LoVo (cell line): ENCODE measurements at places on chromosomes 6 and 20.

- DNase-seq: no peak
Measured at GRCh38 chr6:147322299-147323162, 118.3 kb downstream of the STXBP5 start.

DNA sequence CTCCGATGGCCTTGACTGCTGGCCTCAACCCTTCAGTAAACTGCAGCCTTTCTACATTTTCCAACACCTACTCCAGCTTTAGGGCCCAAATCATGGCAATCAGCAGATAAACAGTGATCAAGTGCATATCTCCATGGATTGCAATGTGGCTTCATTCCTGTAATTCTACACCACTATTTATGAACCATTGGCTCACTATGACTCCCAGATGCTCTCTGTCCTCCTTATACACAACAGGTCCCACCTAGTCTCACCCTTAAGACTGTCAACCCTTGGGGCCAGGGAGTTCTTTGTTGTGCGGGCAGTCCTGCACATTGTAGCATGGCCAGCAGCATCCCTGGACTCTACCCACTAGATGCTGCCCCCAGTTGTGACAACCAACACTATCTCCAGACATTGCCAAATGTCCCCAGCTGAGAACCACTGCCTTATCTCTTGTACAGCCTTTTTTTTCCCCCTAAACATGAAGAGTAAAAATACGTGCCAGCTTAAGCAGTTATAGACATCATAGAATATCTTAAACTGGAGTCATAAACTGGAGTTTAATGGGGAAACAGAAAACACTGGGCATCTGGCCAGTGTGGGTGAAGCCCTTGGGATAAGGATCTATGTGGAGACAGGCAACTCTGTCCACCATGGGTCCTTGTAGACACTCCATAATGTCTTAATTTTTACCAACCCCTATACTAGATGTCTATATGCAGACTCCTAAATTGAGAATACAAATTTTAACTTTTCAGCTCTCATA lies 21.1 kb downstream of the MRPL14 start:
- DNase-seq: no peak

- DNase-seq: no peak
Measured at GRCh38 chr6:90466154-90466940, 120.5 kb downstream of the MAP3K7 start.

- DNase-seq: no peak
Measured at GRCh38 chr6:154653853-154654252, 79.4 kb upstream of the SCAF8 start.

- DNase-seq: no peak
Measured at GRCh38 chr20:32382102-32382950, 24.2 kb downstream of the ASXL1 start.

- no peak for DNase-seq
Measured at GRCh38 chr6:118128755-118129154, 221.7 kb downstream of the SLC35F1 start.

DNA sequence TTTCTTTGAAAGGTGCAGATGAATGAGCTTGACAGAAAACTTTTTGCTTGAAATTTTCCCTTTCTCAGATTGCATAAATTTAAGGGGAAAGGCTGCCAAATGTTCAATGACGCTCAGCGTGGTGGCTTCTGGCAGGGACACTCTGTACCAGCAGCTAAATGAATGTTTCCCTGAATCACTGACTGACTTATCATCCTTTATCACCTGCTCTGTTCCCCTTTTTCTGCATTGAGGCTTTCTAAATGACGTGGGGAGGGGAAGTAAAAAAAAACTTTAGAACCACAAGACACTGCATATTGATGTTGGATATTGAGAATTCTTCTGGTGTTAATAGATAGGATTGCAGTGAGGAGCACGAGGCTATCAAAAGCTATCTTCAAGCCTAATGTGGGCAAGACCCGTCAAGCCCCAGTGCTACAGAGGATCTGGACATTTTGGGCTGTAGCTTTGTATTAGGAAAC lies 46.9 kb upstream of the ENPP5 start:
- DNase-seq: no peak

GRCh38 chr6:150936021-150936555 lies 70.6 kb downstream of the MTHFD1L start:
- no peak for DNase-seq

DNA sequence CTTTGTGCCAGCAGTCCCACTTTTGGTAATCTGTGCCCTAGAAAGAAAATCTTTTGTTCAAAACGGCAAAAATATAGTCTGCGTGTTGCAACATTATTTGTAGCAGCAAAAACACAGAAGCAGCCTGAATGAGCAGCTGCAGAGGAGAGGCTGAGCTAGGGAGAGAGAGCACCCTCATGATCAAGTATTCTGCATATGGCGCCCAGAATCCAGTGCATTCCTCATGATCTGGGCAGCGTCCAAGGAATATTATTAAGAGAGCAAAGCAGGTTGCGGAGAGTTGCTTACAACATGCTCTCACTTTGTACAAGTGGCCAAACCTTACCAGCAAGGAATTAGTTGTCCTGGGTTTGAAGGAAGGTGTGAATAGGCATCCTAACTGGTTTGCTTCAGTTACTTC lies 25.9 kb downstream of the KIZ start:
- no peak for DNase-seq

- no peak for DNase-seq
Measured at GRCh38 chr6:41022294-41022693, 16.7 kb downstream of the UNC5CL start.

GRCh38 chr6:29762781-29763214 lies 39.6 kb downstream of the HLA-F start:
- no peak for DNase-seq

DNA sequence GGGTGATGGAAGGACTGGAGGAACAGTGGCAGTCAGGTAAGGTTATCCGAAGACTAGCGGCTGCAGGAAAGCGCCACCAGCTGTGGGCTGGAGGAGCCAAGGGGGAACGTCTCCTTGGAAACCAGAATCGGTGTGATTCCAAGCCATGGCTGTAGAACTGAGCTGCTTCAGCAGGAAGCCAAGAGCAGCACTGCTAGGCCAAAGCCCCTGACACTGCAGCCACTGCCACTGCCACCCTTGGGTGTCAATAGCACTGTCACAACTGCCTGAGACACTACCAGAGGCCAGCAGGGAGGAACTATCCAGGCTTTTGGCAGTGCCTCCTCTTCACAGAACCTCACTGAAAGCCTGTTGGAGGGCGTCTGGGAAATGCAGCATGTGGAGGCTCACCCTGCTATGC lies 289.6 kb upstream of the SUPT3H start:
- DNase-seq: no peak

DNA sequence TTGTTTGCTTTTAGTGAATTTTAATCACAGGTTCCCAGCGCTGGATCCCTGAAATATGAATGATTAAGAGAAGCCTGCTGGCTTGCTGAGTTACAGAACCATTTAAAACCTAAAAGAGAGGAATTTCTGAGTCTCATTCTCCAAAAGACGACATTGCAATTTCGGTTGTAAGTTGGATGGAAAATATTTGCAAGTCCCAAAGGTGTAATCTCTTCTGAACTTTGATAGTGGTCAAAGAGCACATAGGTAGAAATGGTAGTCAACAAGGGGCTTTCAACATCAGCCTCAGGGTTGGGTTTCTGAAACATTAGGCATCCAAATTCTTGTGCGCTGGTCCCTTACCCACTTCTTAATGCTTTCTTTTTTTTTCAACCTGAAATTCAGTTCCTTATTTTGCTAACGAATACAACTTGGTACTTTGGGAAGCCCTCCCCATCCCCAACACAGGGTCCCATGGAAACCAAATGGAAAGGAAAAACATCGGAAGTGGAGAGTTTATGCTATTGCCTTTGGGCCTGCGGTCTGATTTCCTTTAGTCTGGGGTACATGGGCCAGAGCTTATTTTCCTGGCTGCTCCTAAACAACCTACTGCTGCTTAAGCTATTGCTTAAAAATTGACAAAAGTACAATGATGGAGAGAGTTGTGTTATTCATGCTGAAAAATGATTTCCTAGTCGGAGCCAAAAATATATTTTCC lies 117.0 kb upstream of the KCNK16 start:
- DNase-seq: no peak

DNA sequence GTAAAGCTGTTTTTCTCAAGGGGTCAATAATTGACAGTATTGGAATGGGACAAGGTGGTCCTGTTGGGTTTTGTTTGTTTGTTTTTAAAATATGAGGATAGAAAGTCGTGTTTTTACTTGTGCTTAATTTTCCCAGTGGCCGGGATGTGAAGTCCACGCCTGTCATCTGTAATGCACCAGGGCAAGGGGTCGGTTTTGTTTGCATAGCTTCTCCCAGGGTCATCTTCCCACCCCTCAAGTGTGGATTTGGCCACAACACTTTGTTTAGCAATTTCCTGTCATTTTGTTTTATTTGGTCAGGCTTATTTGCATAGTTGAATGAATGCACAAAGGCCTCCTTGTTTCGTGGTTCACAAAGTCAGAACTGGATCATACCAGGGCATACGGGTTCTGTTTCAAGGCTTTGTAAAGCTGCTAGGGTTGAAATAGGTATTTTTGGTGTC lies 29.8 kb downstream of the SYNJ2 start:
- DNase-seq: no peak

- no peak for DNase-seq
Measured at GRCh38 chr6:53244958-53245357, 96.3 kb upstream of the GCM1 start.

GRCh38 chr6:26272171-26272637 lies 92.8 kb upstream of the BTN3A2 start:
- DNase-seq: no peak

GRCh38 chr6:30238178-30238795 lies 25.1 kb upstream of the TRIM26 start:
- DNase-seq: no peak

DNA sequence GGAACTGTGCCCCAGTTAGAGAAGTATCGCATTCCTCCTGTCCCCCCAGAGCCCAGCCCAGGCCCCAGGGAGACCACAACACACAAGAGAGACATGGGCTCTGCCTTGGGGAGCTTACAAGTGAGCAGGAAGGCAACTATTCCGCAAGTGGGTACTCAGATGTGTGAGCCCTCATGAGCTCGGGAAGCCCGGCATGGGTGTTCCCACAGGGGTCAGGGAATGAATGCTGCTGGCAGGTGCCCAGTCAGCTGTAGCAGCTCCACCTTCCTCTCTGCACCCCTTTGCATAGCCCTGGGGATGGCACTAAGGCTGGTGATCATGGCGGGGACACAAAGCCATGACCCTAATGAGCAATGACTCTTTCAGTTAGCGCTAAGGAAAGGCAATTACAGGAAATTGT lies 194.1 kb downstream of the SYNDIG1 start:
- DNase-seq: no peak

GRCh38 chr20:20367575-20368417 lies at the start of gene INSM1:
TSS of gene INSM1 (plus strand) at chr20:20368104. CDS start at chr20:20368268, 164 bp downstream.
- DNase-seq: no peak

DNA sequence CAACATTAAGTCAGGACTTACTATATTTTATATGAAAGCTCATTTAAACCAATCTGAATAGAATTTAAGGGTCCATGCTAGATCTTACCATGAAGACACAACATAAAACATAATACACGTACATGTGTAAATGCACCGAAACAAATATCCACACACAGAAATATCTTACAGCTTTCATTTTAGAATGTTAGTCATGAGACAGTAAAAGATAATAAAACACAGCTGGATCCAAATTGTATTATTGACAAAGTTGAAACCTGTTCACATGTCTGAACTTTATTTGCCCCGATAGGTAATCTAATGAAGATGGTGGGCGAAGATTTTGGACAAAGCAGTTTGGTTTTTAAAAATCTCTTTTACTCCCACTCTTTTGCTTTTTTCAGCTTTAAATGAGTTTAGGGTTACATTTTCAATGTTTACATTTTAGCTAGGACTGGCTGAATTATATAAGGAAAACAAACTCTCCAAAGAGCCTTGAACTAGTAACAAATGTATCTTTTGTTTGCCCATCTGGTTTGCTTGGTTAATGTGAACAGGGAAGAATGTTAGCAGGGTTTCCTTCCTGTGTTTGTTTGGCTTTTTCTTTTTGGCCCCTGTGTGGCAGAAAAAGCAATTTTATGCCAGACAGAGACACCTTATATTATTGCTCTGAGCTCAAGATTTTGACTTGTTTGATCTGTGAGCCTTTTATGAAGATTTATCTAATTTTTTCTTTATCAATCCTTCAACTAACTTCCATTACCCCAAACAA lies 5.1 kb upstream of the TMEM181 start:
- no peak for DNase-seq

- DNase-seq: no peak
Measured at GRCh38 chr6:104509355-104509754, 350.4 kb downstream of the HACE1 start.

DNA sequence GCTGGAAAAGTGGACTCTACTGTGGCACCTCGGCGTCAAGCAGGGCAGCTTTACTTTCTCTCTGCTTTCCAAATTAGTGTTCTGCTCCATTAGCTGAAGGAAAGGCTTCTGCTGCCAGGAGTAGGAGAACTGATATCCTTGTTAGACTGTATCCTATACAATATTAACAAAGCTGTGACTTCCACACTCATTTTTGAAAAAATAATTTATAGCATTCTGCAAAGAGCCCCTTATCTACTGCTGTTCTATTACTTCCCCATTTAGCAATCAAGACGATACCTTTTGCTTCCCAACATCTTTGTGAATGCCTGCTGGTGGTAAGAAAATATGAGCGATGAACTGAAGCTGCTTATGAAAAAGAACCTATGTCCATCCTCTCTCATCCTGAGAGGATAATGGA lies 151.1 kb downstream of the UBE3D start:
- DNase-seq: no peak

GRCh38 chr6:36800223-36801076 lies 38.8 kb downstream of the CPNE5 start:
- no peak for DNase-seq

DNA sequence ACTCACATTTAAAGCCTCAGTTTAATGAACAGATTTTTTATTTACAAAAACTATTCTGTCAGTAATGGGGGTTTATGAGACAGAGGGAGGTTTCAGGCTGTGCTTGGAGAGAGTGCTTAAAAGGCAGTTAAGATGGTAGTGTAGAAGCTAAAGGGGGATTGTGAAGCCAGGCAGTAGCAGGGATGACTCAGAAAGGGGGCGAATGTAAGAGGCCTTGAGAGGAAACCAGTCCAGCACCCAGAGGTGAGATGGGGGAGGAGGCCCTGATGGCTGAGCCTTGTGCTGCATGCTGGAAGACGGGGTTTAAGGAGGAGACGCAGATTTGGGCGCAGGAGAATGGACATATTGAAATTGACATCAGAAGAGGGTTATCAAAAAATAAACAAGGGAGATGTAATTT lies 6.6 kb upstream of the SERPINB9 start:
- no peak for DNase-seq

GRCh38 chr6:31247813-31248212 lies 24.1 kb downstream of the HLA-C start:
- DNase-seq: no peak

- no peak for DNase-seq
Measured at GRCh38 chr20:50548396-50548795, 38.2 kb downstream of the PTPN1 start.

- DNase-seq: no peak
Measured at GRCh38 chr20:49990271-49990720, 7.5 kb downstream of the SNAI1 start.

GRCh38 chr6:90440586-90441283 lies 144.1 kb upstream of the BACH2 start:
- DNase-seq: no peak

GRCh38 chr20:39103732-39104131 lies 141.6 kb downstream of the DHX35 start:
- no peak for DNase-seq
